ENCODE measurements at places on chromosomes 1 and 21.
A peak's percentile ranks its signal among the peaks of the same experiment; 100 is the strongest.

DNA sequence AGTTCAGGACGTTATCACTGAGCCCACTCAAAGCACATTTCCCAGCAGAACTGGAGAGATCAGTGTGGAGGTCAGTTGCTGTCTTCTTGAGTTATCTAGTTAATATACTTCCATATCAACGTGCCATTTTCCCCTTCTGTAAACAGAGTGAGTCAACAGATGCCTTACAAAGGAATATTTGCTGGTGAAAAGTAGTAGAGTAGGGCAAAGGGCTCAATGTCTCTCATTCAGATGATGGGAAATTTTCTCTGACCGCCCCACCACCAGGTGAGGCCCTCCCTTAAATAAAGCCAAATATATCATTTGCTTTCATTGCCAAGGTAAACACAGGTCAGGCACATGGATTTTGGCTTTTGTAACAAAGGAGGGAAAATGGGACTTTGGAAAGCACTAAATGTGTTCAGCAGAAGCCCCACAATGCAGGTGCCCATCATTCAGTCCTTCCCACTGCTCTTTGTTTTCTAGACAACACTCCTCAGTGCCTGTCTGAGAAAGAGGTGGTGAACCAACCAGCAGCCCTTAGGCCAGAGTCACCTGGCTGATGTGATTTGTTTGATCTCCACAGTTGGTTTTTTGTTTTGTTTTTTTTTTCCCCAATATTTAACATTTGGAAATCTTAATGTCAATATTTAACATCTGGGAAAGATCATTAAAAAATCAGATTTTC lies 40.5 kb upstream of the SAMD13 start:
- DNase-seq: no peak

GRCh38 chr1:208184966-208185654 lies 59.1 kb downstream of the PLXNA2 start:
- DNase-seq: peak; percentile 76

- no peak for DNase-seq
These were observed 95.0 kb downstream of the AJAP1 start for GRCh38 chr1:4749406-4749805.

GRCh38 chr1:64975740-64976139 lies 9.4 kb upstream of the JAK1 start:
- no peak for DNase-seq

- no peak for DNase-seq
These were observed 85.8 kb upstream of the ZNF648 start for GRCh38 chr1:182147136-182147820.

DNA sequence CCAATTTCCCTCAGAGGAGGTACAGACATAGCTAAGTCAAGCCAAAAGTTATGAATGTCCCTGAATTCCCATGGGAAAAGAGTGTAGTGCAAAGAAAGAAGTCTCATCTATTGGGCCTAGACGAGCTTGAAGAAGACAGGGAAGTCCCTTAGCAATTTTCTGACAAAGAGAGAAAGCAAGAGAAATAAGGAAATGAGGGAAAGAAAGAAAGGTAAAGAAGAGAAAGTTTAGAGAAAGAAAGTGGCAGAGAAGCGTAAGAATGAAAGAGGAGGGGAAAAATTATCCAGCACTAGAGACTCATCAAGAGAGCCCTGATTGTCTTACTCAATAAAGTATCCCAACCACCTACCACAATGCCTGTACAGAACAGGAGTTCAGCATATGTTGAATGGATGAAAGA lies 40.6 kb upstream of the FOXD3 start:
- DNase-seq: no peak

DNA sequence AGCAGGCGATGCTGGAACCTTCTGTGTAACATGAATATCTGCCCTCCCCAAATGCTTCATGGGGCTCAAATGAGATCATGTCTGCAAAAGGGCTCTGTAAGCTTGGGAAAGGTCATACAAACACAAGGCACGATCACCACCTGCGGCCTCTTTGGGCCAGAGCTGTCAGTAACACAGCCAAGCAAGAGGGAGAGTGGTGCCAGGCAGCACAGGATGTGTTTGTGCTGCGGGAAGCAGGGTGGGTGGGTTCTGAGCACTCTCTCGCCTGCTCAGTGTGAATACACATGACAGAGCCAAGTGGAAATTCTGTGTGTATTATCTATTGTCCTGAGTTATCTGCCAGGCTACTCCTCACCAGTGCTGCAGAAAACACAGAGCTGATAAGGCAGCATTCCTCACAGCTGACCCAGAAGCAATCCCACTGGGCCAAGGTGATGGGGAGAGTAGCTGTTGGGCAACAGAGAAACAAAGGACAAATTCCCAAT lies 101.2 kb downstream of the LAMC2 start:
- DNase-seq: peak; percentile 40

GRCh38 chr1:163745204-163745603 lies 423.4 kb downstream of the NUF2 start:
- no peak for DNase-seq
